Activated CD4-positive, alpha-beta T cell treated with anti-CD3 and anti-CD28 coated beads, Interleukin-2, amount 50 U/mL, for 4 hours (primary cell): ENCODE measurements at places on chromosomes 6 and 20.

DNA sequence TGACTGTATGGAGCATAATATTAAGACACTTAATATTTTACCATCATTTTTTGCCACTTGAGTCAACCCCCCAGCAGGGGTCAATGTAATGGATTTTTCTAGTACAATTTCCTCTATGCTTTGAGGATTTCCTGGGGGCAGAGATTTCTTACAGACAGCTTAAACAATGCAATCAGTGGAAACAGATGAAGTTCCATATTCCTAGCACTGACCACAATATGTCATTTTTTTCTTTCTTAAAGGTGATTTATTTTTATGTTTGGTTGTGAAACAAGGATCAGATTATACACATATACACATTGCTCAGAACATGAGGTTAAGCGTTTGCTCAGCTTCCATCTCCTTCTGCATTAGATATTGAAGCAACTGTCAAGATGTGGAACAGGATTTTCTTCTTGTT lies 82.0 kb upstream of the ID4 start:
- no peak for DNase-seq

- no peak for DNase-seq
These were observed 8.8 kb upstream of the HMGA1 start for GRCh38 chr6:34227761-34228421.

DNA sequence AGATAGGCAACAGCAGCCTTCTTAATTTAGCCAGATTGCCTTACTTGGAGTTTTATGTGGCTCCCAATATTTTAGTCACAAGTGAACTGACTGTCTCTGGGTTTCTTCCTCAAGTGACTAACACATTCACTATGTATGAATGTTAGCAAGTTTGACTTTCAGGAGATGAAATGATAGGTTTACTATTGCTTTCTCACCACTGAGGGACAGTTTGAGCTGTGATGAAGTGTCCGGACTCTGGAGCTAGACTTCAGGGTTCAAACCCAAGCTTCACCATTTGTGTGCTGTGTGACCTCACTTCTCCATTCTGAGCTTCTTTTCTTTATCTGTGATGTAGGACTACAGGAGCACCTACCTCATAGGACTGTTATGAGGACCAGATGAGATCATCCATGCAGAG lies 8.2 kb downstream of the DHX35 start:
- no peak for DNase-seq

- no peak for DNase-seq
These were observed 458.4 kb downstream of the TBC1D32 start for GRCh38 chr6:120875900-120876299.

GRCh38 chr6:42049948-42050296 lies 402 bp upstream of the TAF8 start:
- DNase-seq: no peak

GRCh38 chr6:21478883-21479539 lies 114.5 kb upstream of the SOX4 start:
- DNase-seq: no peak

GRCh38 chr6:166567107-166567506 lies 19.4 kb downstream of the RAMACL start:
- DNase-seq: no peak

DNA sequence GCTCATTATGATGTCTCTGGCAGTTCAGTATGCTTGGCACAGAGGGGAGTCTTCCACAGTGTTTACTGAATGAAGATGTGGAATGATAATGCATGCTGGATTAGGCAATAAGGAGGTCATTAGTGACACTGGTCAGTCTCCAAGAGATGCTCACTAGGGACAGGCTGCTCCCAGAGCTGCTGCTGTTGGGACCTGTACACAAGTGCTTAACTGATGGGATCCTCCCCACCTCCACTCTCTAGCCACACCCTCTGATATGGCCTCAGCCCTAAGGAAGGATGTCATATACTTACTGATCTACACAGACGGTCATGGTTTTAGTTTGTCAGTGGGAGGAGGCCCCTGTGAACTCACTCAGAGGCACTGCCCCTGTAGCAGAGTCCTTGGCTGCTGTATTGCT lies 73.4 kb downstream of the MYB start:
- no peak for DNase-seq

DNA sequence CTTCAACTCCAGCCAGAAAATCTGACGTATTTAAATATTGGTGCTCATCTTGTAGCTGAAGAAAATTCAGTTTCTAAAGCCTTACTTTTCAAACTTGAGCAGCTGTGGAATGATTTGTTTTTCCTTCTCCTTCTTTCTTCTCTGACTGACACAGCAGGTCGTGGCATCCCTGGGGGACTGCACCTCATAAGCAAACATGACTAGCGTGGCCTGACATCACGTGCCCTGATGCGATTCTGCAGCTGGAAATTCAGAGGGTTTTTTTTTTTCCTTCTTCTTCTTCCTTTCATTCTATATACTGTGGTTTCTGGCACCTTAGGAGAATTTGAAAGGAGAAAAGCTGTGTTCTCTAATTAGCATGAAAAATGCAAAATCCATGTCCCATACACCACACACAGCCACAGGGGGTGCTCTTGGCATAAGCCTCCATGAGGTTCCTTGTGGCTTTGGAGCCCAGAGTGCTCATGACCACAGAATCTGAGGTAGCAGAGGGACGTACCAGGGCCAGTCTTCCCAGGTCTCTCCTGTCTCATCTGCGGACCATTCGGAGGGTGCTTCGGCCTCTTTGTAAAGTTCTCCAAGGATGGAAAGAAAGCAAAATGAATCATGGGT lies 258.5 kb upstream of the CDH4 start:
- no peak for DNase-seq

- no peak for DNase-seq
These were observed 71.3 kb downstream of the CDKAL1 start for GRCh38 chr6:20605581-20605980.

- no peak for DNase-seq
These were observed 21.2 kb downstream of the GNAS-AS1 start for GRCh38 chr20:58829531-58829941.

DNA sequence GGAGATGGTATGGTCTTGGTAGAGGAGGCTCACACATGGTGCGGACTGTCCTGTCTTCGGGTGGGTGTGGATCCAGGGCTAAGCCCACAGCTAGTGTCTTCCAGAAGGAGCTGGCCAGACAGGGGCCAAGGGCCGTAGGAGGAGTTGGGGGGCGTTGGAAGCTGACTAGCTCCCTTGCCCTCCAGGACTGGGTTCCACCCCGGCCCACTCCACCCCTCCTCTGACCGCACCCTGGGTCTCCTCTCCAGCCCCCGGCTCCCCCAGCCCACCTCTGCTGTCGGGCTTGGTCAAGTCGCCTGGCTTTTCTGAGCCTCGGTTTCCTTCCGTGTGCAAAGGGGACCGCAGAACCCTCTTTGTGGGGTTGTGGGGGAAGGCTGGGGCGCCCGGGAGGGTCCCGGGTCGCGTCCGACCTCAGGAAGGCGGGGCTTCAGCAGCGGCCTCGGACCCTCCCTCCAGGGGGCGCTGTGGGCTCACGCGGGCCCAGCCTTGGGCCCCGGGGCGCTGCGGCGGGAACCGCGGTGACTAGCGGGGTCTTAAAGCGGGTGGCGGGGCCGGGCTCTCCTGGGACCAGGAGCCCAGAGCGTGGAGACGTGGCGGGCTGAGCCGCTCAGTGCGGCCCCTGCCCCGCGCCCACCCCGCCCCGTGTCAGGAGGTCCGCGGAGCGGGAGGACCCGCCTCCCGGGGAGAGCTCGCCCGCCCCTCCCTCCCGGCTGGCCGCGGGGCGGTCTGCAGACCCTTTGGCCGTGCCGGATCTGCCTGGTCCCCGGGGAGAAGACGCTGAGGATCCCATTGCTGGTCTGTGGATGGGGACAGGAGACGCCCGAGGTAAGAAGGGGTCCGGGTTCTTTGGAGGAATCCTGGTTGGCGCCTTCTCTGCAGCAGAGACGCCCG lies 5.4 kb downstream of the NPBWR2 start:
- DNase-seq: peak; percentile 53

DNA sequence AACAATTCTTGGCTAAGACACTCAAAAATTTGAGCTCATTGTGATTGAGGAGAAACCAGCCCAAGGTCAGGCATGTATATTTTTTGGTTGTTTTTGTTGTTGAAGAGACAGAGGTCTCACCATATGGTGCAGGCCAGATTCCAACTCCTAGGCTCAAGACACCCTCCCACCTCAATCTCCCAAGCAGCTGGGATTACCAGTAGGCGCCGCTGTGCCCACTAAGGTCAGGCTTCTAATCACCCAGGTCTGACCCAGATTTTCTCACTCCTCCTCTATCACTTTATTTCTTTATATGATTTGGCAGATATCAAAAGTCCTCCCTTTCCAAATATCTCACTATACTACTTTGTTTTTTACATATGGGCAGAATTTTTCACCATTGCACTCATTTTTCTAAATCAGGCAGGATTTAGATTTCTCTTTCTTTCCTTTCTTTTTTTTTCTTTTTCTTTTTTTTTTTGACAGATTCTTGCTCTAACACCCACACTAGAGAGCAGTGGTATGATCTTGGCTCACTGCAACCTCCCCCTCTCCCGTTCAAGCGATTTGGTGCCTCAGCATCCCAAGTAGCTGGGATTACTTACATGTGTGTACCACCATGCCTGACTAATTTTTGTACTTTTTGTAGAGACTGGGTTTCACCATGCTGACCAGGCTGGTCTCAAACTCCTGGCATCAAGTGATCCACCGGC lies 1.7 kb upstream of the C6orf141 start:
- DNase-seq: no peak

DNA sequence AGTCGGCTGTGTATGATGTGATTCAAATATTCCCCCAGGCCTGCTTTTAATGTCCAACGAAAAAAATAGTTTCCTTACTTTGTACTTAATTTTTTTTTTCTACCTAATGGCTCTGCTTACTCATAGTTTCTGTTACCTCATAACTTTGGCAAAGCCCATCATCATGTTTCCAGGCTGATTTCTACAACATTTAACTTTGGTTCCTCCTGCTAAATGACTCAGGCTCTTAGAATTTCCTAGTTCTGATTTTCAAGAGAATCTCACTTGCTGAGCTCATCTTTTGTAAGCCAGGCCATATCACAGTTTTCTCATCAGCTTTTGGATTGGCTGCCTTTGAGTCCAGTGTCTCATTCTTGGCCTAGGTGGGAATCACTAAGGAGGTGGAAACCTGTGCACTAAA lies 323.1 kb downstream of the HDGFL1 start:
- no peak for DNase-seq

GRCh38 chr6:18044108-18044783 lies 56.8 kb upstream of the KIF13A start:
- no peak for DNase-seq

DNA sequence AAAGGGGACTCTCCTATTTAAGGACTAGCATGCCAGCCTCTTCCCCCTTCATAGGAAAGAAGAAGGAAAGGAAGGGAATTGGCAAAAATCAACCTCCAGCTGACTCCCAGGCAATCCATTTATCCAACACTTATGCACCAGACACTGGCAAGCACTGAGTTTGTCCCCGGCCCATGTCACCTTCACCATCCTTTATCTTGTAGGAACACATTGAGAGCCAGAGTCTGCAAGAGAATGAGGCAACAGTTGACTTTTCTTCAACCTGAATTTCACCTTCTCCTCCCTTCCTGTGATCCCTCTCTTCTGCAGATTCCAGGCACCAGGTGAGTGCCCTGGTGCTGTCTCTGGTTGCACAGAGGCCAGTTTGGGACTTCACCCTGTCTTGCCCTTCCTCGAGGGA lies 264.3 kb upstream of the ECI2 start:
- no peak for DNase-seq

DNA sequence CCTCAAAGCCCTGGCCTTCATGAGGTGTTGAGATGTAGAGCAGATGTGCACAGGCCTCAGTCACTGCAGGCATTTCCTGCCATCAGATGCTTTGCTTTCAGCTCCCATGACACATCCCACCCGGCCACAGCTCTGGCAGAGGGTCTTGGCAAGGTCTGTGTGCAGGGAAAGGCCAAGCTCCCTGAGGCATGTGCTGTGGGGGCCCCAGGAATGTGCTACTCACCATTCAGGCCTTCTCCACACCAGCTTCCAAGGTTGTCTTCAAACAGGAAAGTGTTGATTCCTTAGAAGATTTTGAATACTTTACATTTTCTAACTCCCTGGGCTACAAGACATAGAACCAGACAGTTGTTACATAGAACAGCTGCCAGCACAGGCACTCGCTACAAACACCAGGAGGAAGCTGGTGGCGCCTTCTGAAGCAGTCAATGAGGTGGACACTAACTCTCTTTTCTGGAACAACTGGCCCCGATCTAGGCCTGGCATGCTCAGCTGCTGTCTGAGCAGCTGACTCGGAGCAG lies 27.8 kb downstream of the CASS4 start:
- no peak for DNase-seq

- DNase-seq: no peak
These were observed 61.3 kb downstream of the DST start for GRCh38 chr6:56581296-56581925.

- no peak for DNase-seq
These were observed 46.9 kb downstream of the OSTM1 start for GRCh38 chr6:108027594-108027993.

DNA sequence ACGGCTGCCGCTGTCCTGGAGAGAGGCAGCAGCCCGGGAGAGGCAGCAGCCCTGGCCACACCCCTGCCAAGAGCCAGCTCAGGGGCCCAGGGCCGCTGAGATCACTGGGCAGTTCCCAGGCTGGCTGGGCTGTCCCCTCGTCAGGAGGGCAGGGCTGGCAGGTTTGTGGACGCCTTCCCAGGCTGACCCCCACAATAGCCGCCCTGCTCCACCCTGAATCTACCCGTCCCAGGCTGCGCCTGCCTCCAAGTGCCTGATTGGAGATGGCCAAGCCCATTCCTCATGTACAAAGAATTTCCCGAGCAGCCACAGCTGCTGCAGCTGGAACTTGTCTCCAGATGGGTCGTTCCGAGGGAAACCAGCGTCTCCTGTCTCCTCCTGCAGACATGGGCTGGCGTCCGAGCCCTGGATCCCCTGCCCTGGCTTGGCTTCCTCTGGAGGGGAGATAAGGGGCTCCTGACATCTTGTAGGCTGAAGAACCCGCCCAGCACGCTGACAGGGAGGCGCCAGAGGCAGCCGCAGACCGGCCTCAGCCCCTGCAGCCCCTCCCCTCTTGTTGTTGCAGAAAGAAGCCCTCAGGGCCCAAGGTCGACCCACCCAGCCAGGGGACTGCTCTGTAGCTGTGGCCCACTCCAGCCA lies 9.4 kb upstream of the GATA5 start:
- no peak for DNase-seq

DNA sequence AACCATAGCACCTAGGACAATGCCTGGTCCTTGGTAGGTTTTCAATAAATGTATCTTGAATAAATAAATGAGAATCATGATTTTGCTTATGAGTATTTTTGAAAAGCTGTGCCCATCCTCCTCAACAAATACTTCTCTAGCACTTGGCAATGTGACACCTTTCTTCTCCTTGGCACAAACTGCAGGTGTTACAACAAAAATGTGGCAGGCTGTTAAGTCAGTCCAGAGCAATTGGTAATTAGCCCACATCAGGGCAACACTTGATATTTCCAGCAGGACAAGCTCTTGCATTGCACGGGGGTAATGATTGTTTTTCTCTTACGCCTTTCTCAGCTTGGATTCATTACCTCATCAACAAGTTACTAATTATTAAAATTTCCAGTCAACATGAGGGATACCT lies 31.6 kb upstream of the SNX9 start:
- DNase-seq: no peak

DNA sequence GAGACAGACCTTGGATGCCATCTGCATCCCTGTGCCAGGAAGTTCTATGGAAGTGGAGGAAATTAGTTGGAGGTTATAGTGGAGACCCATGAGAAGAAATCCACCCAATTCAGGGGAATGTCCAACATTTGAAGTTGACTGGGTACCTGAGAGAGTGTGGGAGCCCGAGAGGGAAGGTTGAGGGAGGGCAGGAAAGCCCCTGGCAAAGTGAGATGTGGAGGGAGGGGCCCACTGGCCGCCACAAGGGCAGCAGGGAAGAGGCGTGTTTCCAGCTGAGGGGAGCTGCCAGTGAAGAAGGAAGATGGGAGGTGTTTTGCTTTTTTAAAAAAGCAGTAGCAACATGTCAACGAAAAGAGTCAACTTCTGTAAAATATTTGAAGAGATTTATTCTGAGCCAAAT lies 16.3 kb upstream of the SERPINB9 start:
- DNase-seq: no peak
